Neural crest cell (in vitro differentiated cells): ENCODE measurements at places on chromosomes 6 and 20. TPM values are rescaled to one million over a fixed set of nuclear protein-coding genes. Genes with fewer than 3 reads are reported as not detected.

DNA sequence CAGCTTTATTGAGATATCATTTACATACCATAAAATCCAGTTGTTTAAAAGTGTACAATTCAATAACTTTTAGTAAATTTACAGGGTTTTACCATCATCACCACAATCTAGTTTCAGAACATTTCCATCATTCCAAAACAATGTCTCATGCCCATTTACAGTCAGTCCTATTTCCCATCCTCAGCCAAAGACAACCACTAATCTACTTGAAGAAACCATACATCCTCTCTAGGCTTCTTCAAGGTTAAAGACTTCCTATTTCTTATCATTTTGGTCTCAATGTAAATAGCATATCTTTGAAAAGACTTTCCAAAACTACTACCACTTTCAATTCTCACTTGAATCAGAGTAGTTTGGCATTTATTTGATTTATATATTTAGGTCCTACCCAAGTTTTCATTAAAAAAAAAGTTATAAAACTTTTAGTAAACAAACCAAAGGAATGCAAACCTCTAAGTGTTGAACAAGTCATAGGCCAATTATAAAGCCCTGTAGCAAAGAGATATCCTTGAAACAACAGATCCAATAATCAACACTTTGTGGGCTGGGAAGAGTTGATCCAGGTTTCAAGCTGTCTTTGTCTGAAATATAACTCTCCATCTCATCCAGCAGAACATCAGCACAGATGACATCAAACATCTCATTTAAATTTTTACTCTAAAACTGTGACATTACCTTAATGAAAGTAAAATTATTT, 211.3 kb upstream of the RUNX2 start:
- no peak for DNase-seq

- DNase-seq = no peak
Measured at GRCh38 chr20:63159826-63160640, 55.9 kb downstream of the YTHDF1 start.

DNA sequence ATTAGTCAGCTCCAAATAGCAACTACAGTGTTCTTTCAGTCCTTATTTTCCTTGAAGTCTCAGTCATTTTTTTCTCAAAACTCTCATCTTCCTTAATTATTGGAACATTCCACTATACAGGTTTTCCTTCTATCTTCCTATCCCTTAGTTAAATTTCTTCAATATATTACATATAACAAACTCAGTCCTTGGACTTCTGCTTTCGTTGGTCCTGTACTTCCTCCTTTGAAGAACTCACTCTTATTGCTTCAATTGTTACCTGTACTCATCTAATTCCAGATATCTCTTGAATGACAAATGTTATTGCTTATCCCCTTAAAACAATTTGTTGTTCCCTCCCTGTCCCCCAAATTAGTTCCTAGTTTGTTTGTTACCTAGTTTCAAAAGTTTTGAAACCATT, 67.7 kb upstream of the NOTCH4 start:
- DNase-seq = no peak

Gene CST9L
- not detected in 2 replicates for total RNA-seq

Gene CEP57L1
- total RNA-seq = 19.8 and 21.9 TPM in 2 replicates

GRCh38 chr20:12171923-12172524, 254.3 kb downstream of the BTBD3 start:
- DNase-seq = no peak

- no peak for DNase-seq
Measured at GRCh38 chr6:31778193-31778592, 1.1 kb upstream of the VWA7 start.

DNA sequence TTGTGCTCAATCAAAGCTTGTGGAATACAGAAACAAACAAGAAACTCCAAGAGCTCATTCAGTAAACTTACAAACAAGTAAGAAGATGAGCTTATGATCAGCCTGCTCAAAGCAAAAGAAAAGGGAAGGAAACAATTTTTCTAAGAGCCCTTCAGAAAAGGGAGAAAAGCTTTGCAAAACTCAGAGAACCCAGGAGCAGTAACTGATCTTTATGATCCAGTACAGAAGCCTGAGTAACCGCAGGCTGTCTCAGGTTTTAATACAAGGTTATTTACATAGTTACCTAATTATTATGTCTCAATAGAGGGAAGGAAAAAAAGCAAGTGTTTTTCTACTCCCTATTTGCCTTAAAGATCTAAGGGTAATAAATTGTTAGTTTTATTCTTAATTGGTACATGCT, 226.5 kb downstream of the MAFB start:
- no peak for DNase-seq

Gene FRK
- total RNA-seq = 0.11 and 0.12 TPM in 2 replicates

Gene ZC2HC1B
- total RNA-seq = not detected in 2 replicates

DNA sequence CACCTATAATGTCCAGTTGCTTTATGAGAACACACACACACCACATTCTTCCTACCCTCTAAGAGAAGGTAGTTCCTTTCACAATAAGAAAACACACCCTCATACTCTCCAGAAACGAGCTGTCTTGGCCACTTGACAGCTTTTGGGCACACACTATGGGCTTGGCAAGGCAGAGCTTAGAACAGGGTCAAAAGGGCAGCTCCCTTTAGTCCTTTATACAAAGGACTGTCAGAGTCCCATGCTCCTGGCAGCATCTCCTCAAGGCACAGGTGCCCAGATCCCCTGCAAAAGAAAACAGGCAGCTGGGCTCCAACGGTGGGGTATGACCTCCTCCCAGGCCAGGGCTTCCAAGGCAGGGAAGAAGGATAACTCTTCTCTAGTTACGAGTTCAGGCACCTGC, 4.9 kb upstream of the LYRM2 start:
- no peak for DNase-seq

Gene GSTA1
- not detected in 2 replicates for total RNA-seq

- DNase-seq = no peak
Measured at GRCh38 chr6:83310046-83310445, 116.9 kb downstream of the RWDD2A start.

Gene EDN3
- total RNA-seq = 0.20 and 0.28 TPM in 2 replicates

DNA sequence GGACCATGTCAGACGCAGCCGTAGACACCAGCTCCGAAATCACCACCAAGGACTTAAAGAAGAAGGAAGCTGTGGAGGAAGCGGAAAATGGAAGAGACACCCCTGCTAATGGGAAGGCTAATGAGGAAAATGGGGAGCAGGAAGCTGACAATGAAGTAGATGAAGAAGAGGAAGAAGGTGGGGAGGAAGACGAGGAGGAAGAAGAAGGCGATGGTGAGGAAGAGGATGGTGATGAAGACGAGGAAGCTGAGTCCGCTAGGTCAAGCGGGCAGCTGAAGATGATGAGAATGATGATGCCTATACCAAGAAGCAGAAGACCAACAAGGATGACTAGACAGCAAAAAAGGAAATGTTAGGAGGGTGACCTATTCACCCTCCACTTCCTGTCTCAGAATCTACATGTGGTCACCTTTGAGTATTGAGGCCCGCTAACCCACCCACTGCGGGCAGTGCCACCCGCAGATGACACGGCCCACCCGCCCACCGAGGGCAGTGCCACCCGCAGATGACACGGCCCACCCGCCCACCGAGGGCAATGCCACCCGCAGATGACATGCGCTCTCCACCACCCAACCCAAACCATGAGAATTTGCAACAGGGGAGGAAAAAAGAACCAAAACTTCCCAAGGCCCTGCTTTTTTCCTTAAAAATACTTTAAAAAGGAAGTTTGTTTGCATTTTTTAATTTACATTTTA, 43.3 kb downstream of the MGME1 start:
- no peak for DNase-seq

Gene CFAP61
- 1.7 and 1.9 TPM in 2 replicates for total RNA-seq

Gene RBCK1
- 62.4 and 65.2 TPM in 2 replicates for total RNA-seq

DNA sequence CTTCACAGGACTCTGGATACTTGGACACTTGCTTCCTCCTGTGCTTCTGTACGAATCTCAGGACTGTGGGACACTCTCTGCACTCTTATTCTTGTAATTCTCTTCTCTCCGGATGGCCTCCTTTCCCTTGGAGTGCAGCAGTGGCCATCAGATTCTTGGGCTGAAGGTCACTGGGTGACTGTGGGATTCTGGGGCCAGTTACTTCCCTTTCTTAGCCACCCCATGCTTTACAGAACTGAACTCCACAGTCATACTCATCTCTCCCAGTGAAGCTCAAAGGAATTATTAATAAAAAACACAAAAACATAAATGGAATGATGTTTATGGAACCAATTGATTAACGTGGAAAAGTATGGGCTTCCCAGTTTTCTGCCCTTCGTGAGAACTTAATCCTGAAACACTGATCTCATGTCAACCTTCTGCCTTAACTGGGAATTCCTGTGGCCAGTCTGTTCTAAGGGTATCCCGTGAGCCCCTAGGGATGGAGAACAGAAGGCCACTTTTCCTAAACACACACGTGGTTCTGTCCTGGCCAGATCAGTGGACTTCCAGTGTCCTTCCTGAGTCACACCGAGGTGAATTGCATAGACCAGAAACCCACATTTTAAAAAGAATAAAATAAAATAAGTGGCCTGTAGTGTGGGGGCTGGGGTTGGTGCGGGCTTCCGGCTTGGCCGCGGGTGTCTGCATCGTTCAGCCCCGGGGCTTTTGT, 23.6 kb upstream of the HLA-E start:
- DNase-seq = no peak

Gene TRIM10
- total RNA-seq = not detected in 2 replicates

Gene SASH1
- total RNA-seq = 88.0 and 90.0 TPM in 2 replicates

- DNase-seq = no peak
Measured at GRCh38 chr20:16013631-16014030, 559.6 kb downstream of the KIF16B start.

Gene TFAP2B
- total RNA-seq = 66.1 and 73.3 TPM in 2 replicates

Gene STMND1
- not detected in 2 replicates for total RNA-seq

- DNase-seq = no peak
Measured at GRCh38 chr20:32583581-32584070, 1.5 kb downstream of the NOL4L start.

Gene TRIM31
- total RNA-seq = not detected in 2 replicates

Gene KCNK16
- not detected in 2 replicates for total RNA-seq

- DNase-seq = peak; percentile 51
Measured at GRCh38 chr20:46307139-46307998, 929 bp downstream of the CDH22 start.

Gene TP53TG5
- total RNA-seq = not detected in 2 replicates

Gene SCGN
- not detected in 2 replicates for total RNA-seq

Gene IRF4
- 0.30 TPM in 1 of 2 replicates, not detected in the other for total RNA-seq

GRCh38 chr6:163323705-163324104, 90.8 kb upstream of the QKI start:
- no peak for DNase-seq

DNA sequence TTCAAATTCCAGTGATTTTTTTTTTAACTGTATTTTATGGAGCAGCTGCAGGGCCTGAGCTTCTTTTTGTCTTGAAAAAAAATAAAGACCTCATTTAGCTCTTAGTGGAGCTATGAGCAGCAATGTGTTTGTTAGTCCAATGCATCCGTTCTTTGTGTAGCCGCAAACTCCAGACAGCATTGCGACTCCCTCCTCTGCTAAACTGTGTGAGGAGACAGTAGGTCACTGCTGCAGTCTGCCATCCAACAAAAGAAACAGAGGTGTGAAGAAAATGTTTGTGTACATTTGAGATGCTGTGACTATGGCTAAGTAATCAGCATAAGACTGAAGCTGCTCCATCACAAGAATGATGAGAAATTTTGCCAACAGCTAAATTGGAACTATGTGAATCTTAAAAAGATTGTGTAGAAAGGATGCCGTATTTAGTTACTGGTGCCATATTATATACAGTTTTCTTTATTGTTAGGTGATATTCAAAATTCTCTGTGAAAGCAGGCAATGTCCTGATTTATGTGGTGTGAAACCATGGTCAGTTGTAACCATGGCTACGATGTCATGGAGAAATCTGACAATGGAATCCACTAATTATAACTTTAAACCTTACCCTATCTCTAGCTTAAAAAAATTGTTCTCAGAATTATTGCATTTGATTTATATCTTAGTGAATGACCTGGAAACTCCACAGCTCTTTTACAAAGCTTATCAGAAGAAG, 428.8 kb upstream of the EPHA7 start:
- no peak for DNase-seq

GRCh38 chr6:167121335-167121841, 1.5 kb upstream of the CCR6 start:
- DNase-seq = no peak

GRCh38 chr20:54017846-54018245, 52.5 kb downstream of the BCAS1 start:
- DNase-seq = no peak

- DNase-seq = no peak
Measured at GRCh38 chr20:59195316-59195993, 31.8 kb downstream of the ZNF831 start.

DNA sequence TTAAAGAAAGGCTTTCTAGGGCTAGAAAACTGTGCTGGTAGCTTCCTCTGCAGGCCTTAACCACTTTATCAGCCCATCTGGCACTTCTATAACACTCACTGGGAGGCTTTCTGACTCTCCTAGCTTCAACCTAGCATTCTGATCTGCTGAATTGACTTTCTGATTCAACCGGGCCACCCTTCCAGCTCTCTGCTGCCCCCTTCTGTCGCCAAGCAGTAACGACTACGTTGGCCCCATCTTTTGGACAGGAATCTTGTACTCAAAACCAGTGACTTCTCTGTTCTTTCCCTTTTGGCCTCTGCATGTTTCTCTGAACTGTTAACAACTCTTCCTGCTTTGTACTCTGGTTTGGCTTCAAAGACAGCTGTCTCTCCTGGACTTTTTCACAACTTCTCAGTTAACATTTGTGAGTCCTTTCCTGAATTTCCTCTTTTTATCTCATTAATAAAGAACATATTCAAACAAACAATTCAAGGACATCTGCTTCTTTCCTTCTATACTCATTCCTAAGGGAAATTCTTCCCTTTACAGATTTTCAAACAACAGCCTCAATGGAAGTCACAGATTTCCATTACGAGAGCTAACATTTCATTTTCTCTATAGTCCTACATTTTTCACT, 43.9 kb upstream of the FAM135A start:
- peak; percentile 71 for DNase-seq

Gene MYCT1
- not detected in 2 replicates for total RNA-seq

GRCh38 chr6:96777113-96777512, 60.2 kb downstream of the GPR63 start:
- DNase-seq = no peak

GRCh38 chr6:169859978-169860703, 108.7 kb downstream of the ERMARD start:
- DNase-seq = no peak

Gene SRMS
- not detected in 2 replicates for total RNA-seq

- DNase-seq = no peak
Measured at GRCh38 chr20:57620274-57620990, at the start of gene ZBP1. ZBP1 (minus strand) TSS chr20:57620426; CDS start chr20:57620295, 131 bp downstream.

- no peak for DNase-seq
Measured at GRCh38 chr6:116329156-116329555, 41.6 kb upstream of the DSE start.

Gene TFAP2D
- not detected in 2 replicates for total RNA-seq
